ENCODE measurements at places on chromosomes 11 and 22. TPM values are rescaled to one million over a fixed set of nuclear protein-coding genes. Genes with fewer than 3 reads are reported as not detected.

DNA sequence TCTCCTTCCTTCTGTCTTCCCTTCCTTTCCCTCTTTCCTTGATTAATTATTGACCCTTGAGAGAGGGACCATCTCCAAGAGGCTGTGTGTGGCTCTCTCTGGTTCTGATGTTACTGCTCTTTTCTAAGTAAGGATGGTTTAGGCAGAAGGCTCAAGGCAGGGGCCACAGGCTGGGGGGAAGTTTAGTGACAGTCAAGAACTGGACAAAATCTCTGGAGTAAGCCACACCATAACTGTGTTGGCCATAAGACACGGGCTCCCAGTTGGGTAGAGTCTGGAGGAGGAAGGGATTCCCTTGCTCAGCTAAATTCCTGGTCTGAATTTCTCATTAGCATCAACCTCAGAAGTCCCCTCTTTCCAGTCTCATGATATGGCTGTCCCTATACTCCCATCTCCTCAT is 74.7 kb downstream of the BUD13 start:
- DNase-seq = no peak

DNA sequence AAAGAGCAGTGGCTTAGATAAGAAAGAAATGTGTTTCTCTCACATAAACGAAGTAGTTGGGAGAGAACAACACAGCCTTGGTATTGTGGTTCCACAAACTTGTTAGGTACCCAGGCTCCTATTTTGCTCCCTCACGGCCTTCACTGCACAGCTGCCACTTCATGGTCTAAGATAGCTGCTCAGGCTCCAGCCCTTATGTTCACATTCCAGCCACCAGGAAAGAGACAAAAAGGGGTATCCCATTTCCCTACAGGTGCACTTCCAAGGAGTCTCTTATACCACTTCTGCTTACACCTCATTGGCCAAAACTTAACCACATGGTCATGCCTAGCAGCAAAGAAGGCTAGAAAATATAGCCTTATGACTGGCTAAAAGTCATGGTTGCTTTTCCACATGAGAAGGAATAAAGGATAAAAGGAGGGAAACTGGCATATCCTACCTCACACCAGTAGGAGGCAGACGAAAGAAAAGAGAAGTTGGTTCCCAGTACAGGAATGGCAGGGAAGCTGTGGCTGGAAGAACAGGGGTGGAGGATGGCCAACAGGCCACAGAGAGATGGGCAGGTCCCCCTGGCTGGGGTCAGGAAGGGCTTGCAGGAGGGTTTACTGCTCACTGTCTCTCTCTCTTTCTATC is 5.4 kb upstream of the HDHD5 start:
- DNase-seq = no peak

The TBX10 gene
- not detected for total RNA-seq

The GLYATL1 gene
- not detected for total RNA-seq
